SJSA1 (cell line): ENCODE measurements at places on chromosomes 11 and 22. TPM values are rescaled to one million over a fixed set of nuclear protein-coding genes. Genes with fewer than 3 reads are reported as not detected.
A peak's percentile ranks its signal among the peaks of the same experiment; 100 is the strongest.

- DNase-seq, result no peak
Observed at GRCh38 chr11:114386545-114386944, 13.8 kb downstream of the C11orf71 start.

GRCh38 chr22:24112188-24112587, 69.1 kb upstream of the SUSD2 start:
- DNase-seq, result no peak

- no peak for DNase-seq
Observed at GRCh38 chr11:130402570-130402969, 25.8 kb downstream of the ADAMTS8 start.

GRCh38 chr11:1317432-1317831, 8.0 kb upstream of the TOLLIP start:
- no peak for DNase-seq

DNA sequence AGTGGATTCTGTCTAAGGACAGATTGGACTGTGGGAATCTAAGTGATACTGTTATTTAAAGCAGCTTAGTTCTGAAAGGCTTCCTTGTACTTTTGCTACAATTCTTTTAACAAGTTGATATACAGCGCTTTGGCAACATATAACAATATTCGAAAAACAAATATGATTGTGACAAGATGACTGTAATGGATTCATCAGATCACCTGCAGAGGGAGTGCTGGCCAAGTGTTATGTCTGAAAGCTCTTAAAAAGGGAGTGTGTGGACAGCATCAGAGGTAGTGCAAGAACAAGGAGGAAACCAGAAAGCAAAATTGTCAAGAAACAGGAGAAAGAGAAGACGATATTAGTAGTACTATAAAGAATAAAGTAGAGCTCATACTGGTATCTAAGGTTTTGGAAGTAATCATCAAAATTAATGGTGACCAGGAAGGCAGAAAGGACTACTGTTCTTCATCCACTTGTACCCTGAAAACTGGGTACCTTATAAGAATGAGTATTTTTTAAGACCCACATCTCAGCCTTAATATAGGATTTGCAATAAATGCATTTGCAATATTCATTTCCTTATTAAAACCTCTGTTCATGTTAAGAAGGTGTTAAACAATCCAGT, 1112.0 kb upstream of the CCDC90B start:
- no peak for DNase-seq

- DNase-seq, result no peak
Observed at GRCh38 chr22:19111584-19111983, 10.6 kb downstream of the DGCR2 start.

The BCO2 gene
- total RNA-seq, result 0.42 TPM in 1 of 2 replicates, not detected in the other

DNA sequence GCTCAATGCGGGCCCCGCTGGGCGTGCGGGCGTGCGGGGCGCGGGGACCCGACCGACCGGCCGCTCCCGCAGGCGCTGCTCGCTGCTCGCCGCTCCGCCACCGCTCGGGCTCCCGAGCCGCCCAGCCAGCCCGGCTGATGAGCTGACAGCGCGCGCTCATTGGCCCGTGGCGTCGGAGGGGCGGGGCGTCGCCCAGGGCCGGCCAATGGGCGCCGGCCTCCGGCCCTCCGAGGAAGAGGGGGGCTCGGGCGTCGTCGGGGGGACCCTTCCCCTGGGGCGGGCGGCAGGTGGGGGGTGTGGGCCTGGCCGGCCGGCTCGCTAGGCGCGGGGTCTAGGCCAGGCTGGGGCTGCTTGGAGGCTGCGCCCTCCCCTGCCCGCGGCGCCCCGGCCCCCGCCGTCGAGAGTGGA, at the start of gene SCUBE1:
Gene SCUBE1 (minus strand): TSS at position 111 of the 408 bp plus-strand sequence. CDS start 111 bp downstream, outside the sequence.
- DNase-seq, result no peak

The REXO2 gene
- 119 and 259 TPM in 2 replicates for total RNA-seq

DNA sequence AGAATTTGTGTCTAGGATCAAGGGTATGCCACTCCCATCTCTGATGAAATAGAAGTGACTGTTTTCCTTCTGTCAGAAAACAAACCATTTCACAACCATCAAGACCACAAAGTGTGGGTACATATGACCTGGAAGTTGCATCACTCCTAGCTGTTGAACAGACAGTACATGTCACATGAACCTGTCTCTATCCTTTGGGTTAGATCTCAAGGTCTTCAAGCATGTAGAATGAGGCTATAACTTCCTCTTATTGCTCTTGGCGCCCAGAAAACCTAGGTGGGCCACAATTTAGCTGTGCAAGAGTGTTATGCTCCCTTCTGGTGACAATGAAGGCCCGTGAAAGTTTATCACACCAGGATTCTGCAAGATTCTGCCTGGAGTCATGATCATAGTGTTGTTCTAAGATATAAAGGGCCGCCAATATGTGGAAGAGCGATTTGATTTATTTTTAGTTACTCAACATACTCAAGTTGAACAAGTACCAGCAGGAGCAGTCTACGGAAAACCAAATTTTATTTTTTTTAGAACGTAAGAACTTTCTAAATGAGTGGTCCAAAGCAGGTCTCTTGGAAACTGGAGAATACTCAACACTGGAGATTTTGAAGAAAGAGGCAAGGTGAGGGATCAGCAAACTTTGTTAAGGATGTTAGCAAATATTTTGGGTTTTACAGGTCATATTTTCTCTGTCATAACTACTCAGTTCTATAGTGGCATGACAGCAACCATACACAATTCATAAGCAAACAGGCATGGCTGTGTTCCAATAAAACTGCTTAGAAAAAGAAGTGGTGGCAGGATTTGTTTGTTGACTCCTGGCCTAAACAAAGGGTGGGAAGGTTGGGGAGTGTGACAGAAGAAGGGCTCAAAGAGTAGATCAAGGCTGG, 101.8 kb downstream of the USP35 start:
- no peak for DNase-seq

The PRMT3 gene
- 16.2 and 22.8 TPM in 2 replicates for total RNA-seq

The NFRKB gene
- total RNA-seq, result 11.4 and 19.6 TPM in 2 replicates

The GGTLC2 gene
- not detected in 2 replicates for total RNA-seq

The VSIG10L2 gene
- total RNA-seq, result not detected in 2 replicates

DNA sequence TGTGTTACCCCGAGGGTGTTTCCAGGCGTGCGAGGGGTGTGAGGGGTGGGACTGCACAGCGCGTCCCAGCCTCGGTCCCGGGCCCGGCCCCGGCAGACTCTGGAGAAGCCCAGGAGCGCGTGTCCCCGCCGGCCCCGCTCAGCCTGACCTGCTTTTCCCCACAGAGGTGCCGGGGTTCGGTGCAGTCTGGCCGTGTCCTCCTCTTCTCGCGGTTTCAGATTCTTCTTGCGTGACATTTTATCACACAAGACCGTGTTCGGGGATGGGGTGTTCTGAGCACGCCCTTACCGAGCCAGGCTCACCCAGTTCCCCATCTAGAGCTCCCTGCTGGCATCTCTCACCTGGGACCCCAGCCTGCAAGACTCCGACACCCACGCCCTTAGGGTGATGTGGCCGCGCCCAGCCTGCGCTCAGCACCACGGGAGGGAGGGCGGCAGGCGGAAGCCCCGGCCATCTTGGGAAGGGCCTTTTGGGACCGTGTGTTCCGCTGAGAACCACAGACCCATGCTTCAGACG, 775.6 kb downstream of the BRD1 start:
- no peak for DNase-seq

The MS4A18 gene
- not detected in 2 replicates for total RNA-seq

GRCh38 chr11:109898592-109898991, 194.6 kb upstream of the ZC3H12C start:
- DNase-seq, result no peak

DNA sequence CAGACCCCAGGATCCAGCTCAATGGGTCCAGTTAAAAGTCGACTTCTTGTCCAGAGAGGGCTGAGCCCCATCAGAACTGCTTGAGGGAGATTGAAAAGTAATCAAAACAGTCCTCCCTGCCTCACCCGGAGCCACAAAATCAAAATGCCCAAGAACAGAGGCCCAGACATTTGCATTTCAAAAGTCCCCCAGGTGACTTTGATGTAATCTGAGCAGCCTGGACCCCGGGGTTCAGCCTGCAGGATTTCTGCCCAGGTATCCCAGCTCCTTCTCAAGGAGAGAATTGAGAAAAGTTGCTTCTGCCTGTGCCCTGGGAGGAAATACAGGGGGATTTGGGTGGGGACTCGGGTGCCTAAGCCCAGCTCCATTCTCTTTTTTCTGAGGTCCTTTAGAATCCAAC, 1385.0 kb downstream of the TBC1D22A start:
- DNase-seq, result no peak

DNA sequence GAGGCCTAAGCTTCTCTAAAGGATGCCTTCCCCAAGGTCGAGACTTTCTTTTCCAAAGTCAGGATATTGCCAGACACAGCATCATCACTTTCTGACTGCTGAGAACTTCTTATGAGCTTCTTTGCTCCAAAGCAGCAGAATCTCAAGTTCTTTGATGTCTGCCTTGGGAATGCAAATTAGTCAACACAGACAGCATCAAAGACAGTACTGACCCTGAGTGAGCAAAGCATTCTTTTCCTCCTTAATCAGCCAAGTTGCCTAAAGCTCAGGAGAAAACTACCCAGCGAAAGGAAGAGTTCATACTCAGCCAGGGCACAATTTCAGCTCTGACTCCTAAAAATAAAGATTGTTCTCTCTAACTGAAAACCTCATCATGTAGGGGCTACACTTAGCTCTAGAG, 98.0 kb downstream of the SLC36A4 start:
- DNase-seq, result no peak

- DNase-seq, result no peak
Observed at GRCh38 chr11:76962583-76963416, 71.4 kb upstream of the B3GNT6 start.

The MAPK12 gene
- 1.9 and 4.8 TPM in 2 replicates for total RNA-seq

DNA sequence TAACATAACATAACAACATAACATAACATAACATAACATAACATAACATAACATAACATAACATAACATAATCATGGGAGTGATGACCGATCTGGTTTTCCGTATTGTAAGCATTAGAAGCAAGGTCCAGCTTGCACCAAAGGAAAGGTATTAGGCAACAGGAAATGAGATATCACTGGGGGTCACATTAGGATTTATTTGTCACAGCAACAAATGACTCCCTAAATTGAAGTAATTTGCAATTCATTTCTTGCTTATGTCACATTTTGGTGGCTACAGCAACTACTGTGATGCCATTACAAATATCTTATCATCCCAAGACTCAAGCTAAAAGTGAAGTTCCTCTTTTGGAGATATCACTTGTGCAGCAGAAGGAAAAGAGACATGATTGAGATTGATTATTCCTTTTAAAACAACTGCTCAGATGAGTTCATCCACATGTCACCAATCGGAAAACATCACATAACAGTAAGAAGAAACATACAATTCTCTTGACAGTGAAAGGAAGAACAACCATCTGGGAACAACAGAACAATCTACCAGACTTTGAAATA, 1331.1 kb upstream of the RAG2 start:
- no peak for DNase-seq

GRCh38 chr11:46659908-46660307, 40.5 kb downstream of the ARHGAP1 start:
- no peak for DNase-seq

The MYOD1 gene
- not detected in 2 replicates for total RNA-seq

- no peak for DNase-seq
Observed at GRCh38 chr11:128732471-128733277, 38.8 kb downstream of the FLI1 start.

- peak; percentile 25 for DNase-seq
Observed at GRCh38 chr11:115920092-115920461, 415.9 kb upstream of the CADM1 start.

The LMF2 gene
- total RNA-seq, result 34.7 and 53.5 TPM in 2 replicates

GRCh38 chr22:19223617-19224016, 45.1 kb upstream of the SLC25A1 start:
- DNase-seq, result no peak

The OR5B12 gene
- total RNA-seq, result not detected in 2 replicates

GRCh38 chr22:36963302-36963701, 49.9 kb downstream of the CSF2RB start:
- no peak for DNase-seq
